ENCODE measurements at places on chromosomes 11 and 22.

DNA sequence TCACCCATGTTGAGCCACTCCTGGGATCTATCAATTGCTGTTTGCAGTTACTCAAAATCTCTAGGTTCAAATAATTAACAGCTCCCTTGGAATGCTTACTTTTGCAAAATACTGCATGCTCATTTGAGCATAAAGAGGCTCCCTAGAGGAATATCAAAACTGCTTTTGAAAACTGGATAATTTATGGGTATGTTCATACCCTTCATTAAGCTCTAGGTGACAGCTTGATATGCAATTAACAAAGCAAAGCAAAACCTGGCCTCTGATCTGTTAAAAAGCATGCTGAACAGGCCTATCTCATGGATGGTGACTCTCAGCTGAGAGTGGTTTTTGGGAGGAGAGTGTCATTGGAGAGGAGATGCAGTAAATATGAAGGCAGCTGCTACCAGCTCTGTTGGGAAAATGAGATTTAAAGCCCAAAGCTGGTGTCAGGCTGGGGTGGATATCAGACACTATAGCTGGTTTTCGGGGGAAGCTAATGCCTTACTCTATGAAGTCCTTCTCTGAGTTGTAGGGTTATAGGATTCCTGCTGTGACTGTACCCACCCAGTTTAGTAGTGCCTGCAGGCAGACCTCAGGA lies 110.9 kb downstream of the RASSF10 start:
- no peak for DNase-seq

GRCh38 chr11:13262096-13262495 lies 15.5 kb upstream of the BMAL1 start:
- DNase-seq = no peak

DNA sequence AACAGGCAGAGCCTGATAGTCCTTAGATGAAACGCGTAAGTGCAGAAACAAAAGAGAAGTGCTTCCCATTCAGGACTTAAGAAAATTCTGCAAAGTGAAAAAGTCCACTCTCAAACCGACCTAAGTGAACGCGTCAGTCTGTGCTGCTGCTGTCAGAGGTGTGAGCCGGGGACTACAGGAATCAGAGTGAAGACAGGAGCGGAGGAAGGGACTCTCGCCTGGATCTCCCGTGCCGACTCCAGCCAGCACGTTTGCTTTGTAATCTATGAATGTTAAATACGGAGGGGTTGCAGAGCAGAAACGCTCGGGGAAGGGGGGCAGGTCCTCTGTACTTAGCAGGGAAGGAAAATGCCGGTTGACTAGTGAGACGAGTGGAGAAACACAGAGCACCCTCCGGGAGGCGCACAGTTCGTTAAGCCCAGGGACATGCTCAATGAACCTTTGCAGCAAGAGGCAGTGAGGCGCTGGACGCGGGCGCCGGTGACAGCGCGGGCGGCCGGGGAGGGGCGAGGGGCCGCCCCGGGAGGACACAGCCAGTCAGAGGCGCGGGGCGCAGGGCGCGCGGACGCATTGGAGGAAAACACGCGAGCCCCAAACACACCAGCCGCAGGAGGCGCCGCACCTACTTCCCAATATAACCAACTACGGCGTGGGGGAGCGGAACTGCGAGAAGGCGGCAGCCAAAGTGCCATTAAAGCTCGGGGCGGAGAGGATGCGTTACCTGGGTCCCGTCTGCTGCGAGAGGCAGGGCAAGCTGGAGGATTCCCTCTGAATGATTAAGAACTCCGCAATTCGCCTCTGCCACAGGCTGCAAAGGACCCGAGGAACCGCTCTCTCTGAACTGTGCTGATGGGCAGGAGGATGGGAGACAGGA lies at the start of gene CNTN5:
Gene CNTN5, plus strand, starts transcription at position 598 of the 874 bp plus-strand sequence.
- DNase-seq = no peak

DNA sequence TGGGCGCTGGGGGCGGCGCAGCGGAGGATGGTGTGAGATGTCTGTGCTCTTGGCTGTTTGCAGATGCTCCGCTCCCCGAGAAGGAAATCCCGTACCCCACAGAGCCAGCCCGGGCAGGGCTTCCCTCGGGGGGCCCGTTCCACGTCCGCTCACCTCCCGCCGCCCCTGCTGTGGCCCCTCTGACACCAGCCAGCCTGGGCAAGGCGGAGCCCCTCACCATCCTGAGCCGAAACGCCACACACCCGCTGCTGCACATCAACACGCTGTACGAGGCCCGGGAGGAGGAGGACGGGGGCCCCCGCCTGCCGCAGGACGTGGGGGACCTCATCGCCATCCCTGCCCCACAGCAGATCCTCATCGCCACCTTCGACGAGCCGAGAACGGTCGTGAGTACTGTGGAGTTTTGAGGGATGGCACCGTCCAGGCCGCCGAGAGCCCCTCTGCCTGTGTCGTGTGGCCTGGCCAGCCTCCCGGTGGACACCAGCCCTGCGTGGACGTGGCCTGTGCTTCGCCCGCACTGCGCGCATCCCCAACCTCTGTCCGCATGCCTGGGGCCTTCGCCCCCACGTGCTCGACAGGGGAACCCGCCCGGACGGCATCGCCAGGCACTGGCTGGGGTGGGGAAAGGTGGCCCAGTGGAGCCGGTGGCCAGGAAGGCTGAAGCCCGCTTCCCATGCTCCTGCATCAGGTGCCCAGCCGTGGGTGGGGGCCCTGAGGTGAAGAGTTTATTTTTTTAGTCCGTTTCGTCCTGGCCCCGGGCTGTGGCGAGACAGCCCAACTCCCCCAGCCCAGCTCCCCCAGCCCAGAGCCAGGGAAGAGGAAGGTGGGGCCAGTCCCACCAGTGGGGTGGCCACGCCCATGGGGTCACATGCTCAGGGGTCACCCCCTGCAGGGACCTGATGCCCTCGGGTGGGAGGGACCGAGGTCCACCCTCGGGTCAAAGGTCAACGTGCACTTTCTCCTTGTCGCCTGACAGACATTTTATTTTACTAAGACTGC lies 6.5 kb upstream of the TRABD start:
- no peak for DNase-seq

DNA sequence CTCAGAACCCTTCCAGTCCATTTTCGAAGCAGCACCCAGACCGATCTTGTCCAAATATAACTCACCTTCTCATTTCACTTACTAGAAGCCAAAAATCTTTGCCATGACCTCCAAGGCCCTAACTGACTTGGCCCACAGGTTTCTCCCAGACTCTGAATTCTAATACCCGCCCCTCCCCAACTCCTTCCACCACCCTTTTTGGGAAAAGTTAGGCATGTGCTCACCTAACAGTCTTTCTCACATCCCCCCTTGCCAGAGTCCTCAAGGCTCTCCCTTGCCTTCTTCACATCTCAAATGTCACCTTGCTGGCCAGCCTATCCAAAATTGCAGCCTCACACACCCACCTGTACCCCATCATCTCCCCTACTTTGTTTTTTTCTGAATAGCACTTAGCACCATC lies 369.3 kb downstream of the NXPE2 start:
- no peak for DNase-seq

DNA sequence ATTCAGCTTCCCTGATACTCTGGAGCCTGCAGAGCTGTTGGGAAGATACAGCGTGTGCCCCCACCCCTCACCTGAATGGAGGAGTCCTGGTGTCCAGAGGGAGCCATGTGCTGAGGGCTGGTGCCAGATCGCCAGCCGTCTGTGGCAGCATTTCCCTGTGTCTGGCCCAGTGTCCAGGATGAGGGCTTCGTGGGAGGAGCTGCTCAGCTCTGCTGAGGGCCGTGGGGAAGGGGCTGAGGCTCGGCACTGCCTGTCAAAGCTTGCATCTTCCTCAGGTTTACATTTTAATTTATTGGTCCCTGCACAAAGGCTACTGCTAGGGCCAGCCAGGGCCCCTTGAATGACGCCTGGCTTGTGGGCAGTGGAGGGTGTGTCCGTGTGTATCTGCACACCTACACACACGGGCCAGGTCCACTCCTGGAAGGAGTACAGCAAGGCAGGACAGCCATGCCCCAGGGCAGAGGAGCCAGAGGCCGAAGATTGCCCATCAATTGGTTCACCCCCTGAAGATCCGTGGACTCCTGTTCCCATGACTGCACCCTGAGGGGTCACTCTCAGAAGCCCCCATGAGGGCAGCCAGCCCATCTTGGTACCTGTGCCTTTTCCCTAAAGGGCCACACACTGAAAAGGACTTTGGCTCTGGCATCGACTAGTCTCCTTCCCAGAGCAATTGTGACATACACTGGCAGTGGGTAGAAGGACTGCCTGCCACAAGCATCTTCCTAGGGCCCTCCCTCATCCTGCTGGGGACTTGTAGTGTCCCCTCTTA lies 107.7 kb upstream of the PARVA start:
- no peak for DNase-seq

DNA sequence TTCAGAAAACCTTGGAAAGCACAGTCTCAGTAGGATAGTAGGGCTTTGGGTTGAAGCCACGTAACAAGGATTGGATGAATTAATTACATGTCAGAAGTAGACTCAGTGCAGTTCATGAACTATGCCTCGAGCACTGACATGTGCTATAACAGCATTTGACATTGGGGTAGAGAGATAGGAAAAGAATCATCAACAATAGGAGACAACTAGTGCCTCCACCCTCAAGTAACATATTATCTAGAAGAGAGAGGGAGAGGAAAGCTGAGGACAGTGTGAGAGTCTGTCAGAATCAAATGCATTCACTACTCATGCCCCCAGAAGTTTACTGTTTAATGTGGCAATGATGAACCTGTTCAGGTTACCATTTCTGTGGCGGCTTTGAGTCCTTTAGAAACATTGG lies 26.4 kb downstream of the MMP13 start:
- DNase-seq = no peak

DNA sequence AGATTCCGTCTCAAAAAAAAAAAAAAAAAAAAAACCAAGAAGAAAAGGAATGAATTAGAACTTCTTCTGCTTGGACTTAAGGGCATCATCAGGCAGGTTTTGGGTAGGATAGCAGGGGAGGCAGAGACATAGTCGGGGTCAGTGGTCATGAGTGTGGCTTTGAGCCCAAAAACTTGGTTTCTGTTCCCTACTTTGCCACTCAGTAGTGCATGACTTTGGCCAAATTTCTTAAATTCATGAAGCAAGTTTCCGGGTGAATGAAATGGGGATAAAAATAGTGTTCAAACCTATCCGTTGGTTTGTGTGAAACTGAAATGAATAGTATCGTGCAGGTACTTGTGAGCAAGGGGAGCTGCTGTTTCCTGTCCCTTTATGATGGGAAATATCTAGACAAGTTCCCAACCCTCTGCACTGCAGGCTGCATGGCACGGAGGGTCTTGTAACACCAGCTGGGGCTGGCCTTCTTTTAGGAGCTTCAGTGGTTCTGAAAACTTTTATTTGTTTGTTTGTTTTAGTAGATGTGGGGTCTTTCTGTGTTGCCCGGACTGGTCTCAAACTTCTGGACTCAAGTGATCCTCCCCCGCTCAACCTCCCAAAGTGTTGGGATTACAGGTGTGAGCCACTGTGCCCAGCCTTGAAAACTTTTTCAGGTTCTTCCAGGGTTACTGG lies 18.4 kb downstream of the NEAT1 start:
- DNase-seq = no peak

DNA sequence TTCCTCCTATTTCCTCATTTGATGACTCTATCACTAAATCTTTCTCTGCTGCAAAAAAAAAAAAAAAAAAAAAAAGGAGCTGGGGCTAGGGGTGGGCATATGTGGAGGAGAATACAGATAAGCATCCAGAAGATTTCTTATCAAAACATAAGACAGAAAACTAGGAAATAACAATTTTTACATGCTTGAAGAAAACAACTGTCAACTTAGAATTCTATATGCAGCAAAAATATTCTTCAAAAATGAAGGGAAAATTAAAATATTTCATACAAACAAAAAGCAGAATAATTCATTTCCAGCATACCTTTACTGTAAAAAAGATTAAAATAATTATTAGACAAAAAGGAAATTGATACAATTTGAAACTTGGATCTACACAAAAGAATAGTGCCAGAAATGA lies 38.7 kb downstream of the GDPD4 start:
- DNase-seq = no peak

DNA sequence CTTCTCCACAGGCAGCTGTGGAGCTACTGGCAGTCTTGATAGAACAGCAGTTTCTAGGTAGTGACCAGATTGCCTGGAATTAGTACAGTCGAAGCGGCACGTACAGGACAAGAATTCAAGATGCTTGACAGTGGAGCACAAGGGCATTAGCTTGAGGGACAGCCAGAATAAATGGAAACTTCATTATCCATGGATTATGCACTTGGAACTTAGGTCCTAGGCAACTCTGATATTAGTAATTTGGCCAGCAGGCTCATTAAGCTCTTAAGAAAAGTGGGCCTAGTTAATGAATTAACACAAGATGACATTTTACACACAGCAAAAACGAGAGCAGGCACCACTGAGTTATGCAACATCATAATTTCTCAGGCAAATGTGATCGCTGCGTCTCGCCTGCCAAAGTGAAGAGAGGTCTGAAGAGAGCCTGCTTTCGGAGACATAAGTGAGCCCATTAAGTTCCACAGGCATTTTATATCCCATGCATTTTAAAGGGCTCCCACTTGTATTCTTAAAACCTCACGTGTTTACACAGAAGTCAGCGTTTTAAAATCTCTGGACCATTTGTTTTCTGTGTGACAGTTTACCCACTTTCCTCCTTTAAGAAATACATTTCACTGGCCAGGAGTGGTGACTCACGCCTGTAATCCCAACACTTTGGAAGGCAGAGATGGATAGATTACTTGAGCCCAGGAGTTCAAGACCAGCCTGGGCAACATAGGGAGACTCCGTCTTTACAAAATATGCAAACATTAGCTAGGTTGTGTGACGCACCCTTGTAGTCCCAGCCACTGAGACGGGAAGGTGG lies 66.2 kb downstream of the COMMD9 start:
- no peak for DNase-seq

DNA sequence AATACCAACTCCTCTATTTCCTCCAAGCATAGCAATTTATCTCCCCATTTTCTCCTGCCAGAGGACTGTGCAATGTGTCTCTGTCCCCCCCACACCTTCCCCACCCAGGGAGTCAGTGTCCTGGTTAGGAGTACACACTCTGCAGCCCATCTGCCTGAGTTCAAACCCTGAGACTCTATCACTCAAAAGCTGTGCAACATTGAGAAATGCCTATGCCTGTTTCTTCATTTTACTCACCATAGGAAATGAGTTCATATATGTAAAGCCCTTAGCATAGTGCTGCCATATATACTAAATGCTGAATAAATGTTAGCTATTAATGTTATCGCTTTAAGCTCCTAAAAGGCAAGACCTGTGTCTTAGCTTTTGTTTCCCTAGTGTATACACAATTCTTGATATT lies 64.0 kb downstream of the TMPRSS5 start:
- no peak for DNase-seq

GRCh38 chr11:17922416-17922788 lies 90.4 kb downstream of the SERGEF start:
- no peak for DNase-seq

DNA sequence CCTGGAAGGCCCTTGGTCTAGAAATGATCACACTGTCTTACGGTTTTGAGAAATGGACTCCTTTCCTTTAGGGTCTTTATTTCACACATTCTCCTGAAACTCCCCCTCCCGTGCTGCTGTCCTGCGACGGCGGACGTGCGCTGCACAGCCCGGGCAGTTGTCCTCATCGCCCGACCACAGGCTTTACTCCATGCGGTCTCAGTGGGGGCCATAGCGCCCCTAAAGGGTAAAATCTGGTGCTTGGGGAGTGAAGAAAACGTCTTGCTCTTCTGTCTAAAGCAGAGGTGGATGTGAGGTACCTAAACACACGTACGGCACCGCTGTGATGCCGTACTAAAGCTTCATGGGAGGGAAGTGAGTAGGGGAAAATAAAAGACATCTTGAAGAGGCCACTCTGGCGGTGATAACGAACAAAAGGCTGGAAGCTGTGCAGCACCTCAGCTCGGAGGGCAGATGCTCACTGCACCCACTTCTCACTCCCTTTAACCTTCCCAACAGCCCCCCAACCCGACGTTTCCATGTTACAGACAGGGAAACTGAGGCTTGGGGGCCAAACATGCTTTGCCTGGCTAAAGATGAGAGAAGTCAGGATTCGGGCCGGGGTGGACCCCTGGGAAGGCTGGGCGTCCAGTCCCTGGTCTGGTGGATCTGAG lies 22.6 kb downstream of the MPPED1 start:
- no peak for DNase-seq

All from stimulated activated CD8-positive, alpha-beta memory T cell treated with anti-CD3 and anti-CD28 coated beads, Interleukin-2, amount 100 ng/mL, for 1 hour (primary cell).